Lower lobe of right lung (tissue), 2 donors: ENCODE measurements at places on chromosomes 7 and 10. TPM values are rescaled to one million over a fixed set of nuclear protein-coding genes. Genes with fewer than 3 reads are reported as not detected.

SUGCT gene
- 1.7 TPM for total RNA-seq

H2BK1 gene
- not detected for total RNA-seq

GRCh38 chr7:149109969-149110368, 16.2 kb downstream of the ZNF425 start:
- no peak overlapping the region for H3K4me3 ChIP-seq
- DNase-seq, result no peak
- no peaks in the 10 kb centered on the region for H3K36me3 ChIP-seq
- H3K27me3 ChIP-seq, result no peaks in the 10 kb centered on the region

GRCh38 chr10:113985297-113985844, 58.3 kb upstream of the ADRB1 start:
- no peak for DNase-seq
- no peaks in the 10 kb centered on the region for H3K36me3 ChIP-seq
- H3K4me1 ChIP-seq, result peaks cover 23% of the 10 kb centered on the region

FAM180A gene
- total RNA-seq, result 3.0 TPM

GRCh38 chr7:28904578-28905048, 53.5 kb downstream of the TRIL start:
- H3K4me1 ChIP-seq, result peaks cover 15% of the 10 kb centered on the region
- no peak for DNase-seq
- no peaks in the 10 kb centered on the region for H3K27me3 ChIP-seq
- peak overlapping the region; percentile 38 for H3K4me3 ChIP-seq
- no peaks in the 10 kb centered on the region for H3K36me3 ChIP-seq
- H3K27ac ChIP-seq, result no peak overlapping the region

DNA sequence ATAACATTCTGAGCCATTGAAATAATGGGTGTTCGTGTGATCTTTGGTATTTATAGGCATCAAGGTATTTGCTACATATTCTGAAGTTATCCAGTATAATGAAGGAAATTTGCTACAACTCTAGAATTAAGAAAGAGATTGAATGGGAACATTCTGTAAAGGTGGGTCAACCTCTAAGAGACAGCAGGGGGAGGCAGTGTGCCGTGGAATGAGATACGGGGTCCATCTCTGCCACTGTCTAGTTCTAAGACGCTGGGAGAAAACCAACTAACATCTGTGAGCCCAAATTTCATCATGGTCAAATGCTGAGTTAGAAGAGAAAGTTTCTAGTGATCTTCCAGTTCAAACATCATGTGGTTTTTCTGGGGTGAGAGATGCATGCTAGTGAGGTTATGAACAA, 368.9 kb downstream of the SORCS1 start:
- H3K4me3 ChIP-seq, result no peak overlapping the region
- H3K27me3 ChIP-seq, result no peaks in the 10 kb centered on the region
- no peak for DNase-seq
- no peaks in the 10 kb centered on the region for H3K36me3 ChIP-seq

DNA sequence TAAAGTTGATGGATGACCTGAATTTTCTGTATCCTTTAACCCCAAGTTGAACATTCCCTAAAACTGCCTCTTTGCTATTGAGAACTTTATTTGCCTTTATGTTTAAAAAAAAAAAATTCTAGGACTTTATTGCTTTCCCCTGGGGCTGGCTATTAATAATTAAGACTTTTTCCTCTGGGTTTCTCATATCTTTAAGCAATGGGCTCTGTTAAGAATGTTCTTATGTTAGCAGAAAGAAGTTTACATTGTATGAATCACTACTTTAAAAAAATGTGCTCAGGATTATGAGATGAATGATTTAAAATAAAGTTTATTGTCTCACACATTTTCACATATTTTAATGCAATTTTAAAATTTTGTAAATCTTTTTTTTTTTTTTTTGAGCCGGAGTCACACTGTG, 19.5 kb downstream of the TAX1BP1 start:
- peaks cover 42% of the 10 kb centered on the region for H3K36me3 ChIP-seq
- no peak overlapping the region for H3K4me3 ChIP-seq
- H3K4me1 ChIP-seq, result peaks cover 4% of the 10 kb centered on the region
